ENCODE measurements at places on chromosomes 7 and 10.
A peak's percentile ranks its signal among the peaks of the same experiment; 100 is the strongest.

DNA sequence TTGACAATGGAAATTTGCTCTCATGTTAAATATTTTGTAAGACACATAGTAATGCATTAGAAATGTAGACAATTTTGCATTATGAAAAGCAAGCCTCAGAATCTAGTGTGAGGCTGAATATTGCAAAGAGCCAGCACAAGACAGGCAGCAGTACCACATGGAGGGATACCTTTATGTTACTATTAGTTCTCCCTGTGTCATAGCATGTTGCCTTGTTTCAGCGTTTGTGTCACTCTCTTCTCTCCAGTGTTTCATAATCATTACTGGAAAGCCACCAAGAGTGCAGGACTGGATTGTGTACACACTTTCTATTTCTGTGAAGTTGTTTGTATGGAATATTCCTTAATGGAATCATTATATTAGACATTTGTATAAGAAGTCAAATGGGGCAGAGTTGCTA, 8.5 kb downstream of the AHR start:
- DNase-seq: no peak

- DNase-seq: no peak
Observed at GRCh38 chr7:124489925-124490324, 275.7 kb downstream of the GPR37 start.

- DNase-seq: no peak
Observed at GRCh38 chr7:22726907-22727713, at the start of gene IL6. TSS of gene IL6 (plus strand) at chr7:22727200. CDS start at chr7:22727263, 63 bp downstream.

DNA sequence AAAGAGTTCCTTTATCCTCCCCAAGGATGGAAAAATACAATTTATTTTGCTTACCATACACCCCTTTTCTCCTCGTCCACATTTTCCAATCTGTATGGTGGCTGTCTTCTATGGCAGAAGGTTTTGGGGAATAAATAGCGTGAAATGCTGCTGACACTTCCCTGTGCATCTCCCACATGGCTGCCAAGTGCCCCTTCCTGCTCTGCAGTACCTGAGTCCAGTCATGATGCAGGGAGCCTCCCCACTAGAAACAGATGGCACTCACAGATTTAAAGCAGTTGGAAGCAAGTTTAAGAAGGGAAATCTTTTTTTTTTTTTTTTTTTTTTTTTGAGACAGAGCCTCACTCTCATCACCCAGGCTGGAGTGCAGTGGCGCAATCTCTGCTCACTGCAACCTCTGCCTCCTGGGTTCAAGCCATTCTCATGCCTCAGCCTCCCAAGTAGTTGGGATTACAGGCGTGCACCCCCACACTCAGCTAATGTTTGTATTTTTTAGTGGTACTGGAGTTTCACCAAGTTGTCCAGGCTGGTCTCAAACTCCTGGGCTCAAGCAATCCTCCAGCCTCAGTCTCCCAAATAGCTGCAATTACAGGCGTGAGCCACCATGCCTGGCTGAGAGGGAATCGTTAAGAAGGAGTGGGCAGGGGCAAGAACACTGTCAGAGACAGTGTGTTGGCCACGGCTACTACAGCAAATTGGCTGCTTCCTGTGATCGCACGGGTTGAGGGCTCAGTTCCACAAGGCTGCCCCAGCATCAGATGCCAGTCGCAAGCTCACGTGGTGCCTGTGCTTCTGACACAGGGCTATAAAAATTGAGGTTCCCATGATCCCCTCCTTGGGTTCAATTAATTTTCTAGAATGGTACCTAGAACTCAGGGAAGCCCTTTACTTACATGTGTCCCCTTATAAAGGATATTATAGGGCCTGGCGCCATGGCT, 5.3 kb upstream of the PILRA start:
- DNase-seq: no peak

DNA sequence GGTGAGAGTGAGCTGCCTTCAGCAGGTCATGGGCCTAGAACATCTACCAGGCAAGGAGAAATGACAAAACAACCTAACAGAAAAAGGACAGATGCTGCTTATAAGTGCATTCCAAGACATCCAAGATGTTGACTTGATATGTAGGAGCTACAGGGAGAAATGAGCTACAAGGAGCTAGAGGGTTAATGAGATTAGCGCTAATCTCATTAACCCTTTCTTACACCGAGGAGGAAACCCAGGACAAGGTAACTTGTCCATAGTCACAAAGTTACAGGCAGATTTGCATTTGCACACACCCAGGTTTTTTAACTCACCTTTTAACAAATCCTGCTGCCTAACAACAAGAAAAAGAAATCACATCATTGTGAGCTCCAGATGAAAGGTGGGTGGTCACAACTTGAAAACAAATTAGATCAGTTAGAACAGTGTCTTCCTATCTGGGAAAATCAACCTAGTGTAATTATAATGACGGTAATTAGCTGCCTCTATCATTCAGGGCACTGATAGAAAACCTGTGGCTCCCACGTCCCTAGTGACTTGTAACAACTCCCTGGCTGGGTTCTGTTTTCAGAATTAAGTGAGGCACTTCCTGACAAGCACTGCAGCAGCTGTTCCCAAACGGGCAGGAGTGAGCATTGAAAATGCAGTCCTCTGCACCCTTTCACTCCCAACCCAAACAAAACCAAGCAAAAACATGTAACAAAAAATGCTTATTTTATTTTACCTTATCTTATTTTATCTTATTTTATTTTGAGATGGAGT, 5.7 kb downstream of the KIAA1549 start:
- no peak for DNase-seq

DNA sequence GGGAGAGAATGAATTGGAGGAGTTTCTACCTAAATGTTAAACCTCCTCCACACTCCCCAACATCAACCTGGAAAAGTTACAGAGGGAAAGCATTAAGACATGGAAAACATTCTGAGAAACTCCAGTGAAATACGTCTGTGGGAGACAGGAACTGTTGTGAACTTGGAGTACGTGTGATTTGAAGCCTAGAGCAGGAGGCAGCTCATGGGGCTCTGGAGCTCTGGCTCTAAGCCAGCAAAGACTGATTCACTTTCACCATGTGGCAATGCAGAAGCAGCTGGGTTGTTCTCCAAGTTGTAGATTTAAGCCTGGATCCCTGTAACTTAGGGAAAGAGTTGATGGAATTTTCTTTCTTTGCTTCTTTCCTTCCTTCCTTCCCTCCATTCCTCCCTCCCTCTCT, 503.2 kb downstream of the NRG3 start:
- DNase-seq: no peak

DNA sequence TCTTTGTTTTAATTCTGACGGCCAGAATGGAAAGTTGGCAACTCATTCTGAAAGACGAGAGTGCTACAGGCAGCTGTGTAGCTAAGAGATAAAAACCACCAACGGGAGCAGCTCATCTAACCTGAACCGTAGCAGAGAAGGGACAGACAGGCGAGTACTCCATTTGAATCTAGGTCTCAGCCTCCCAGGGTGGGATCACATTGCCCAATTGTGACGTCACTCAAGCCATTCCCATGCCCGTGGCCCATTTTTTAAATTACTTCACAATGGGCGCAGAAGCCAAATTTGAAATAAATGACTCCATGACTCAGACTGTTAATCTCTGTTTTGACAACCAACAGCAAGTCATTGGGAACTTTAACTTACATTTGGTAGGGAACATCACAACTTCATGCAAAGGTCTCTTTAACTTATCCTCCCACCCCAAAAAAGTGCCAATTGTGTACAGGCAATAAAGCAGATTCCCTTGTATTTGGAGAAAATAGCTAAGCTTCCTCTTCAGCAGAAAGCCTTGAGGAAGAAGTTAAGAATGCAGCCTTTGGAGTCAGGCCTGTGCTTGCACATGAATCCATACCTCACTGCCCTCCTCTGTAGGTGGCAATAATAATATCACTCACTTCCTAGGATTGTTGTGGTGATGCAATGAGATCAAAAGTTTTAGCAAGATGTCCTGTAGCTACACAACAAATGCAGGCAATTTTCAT, 93.2 kb upstream of the KIF5B start:
- no peak for DNase-seq

GRCh38 chr7:123715198-123715597, 33.6 kb downstream of the WASL start:
- DNase-seq: no peak

GRCh38 chr10:125177641-125178640, 17.6 kb upstream of the CTBP2 start:
- DNase-seq: no peak

DNA sequence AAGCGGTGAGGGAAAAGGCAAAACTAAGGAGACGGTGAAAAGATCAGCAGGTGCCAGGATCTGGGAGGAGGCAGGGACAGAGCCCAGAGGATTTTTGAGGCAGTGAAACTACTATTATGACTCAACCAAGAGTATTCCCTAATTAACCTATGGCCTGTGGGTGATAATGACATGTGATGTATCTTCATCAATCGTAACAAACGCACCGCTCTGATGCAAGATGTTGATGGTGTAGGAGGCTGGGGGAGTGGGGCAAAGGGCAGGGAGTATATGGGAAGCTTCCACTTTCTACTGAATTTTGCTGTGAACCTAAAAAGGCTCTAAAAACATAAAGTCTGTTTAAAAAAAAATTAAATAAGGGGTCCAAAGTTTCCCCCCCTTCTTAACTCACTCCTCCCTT, 25.5 kb upstream of the EZH2 start:
- no peak for DNase-seq

DNA sequence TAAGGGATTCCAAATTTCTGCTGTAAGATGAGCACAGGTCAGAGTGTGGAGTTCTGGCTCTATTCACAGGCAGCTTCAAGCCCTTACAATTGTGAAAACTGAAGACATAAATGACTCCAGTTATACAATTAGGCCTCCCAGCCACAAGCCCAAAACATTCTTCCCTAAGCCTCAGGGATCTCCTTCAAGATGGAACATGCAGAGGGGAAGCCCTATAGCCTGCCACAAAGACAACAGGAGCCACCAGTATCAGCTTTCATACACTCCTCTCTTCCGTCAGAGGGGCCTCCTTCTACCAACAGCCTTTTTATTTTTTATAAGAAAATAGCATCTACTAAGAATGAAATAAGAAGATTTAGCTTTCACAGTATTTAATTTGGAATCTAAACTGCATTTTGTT, 46.5 kb downstream of the DLD start:
- DNase-seq: no peak

DNA sequence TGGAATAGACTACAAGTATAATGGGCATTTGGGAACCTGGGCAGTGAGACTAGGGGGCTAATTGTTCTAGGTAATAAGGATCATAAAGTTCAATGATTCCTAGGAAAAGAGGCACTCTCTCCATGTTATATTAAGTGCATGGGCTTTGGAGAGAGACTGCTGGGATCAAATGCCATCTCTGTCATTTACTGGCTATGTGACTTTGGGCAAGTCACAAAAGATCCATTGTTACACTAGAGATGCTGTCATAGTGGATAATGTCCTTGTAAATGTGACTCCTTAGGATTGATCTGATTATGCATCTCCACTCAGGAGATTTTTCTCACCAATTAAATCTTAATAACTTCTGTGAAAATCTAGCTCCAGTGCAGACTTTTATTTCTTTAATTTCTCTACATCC, 156.3 kb upstream of the CACNA2D1 start:
- no peak for DNase-seq

DNA sequence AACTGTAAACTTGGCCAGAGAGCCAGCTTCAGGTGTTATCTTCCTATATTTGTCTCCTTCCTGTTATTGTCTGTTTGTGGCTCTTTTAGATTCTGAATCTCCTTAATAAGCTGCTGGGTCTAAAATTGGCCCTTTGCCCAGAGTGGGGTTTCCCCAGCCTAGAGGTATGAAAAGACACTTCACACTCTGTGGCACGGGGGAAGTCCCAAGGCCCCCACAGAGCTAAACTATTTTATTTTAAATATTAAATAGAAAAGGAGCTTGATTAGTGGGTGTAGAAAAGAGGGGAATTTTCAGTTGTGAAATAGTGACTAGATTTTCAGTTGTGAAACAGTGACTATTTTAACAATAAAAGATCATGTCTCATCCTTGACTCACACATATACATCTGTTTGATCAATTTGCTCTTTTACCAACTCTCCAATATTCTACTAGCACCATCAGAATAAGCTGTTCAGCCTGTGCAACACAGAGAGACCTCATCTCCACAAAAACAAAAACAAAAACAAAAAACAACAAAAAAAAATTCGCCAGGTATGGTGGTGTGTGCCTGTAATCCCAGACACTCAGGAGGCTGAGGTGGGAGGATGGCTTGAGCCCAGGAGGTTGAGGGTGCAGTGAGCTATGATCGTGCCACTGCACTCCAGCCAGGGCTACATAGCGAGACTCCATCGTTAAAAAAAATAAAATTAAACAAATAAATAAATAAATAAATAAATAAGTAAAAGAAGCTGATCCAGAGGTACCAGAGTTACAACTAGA, 24.9 kb upstream of the ADO start:
- DNase-seq: peak; percentile 81

DNA sequence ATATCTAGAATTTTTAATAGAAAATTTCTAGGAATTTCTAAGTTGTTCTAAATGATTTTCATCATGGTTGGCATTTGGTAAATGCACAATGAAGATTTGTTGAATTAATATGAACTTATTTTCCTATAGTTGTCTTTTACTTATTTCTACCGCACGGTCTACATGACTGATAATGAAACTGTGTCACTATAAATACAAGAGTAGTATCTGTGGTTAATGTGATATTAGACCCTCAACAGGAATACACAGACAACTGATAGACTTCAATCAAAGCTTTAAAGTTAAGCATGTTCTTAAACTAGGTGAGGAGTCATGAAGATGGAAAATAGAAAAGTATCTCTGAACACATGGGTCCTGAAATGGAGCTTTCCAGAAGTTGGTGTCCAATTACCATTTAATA, 297.9 kb upstream of the ETV1 start:
- DNase-seq: no peak

DNA sequence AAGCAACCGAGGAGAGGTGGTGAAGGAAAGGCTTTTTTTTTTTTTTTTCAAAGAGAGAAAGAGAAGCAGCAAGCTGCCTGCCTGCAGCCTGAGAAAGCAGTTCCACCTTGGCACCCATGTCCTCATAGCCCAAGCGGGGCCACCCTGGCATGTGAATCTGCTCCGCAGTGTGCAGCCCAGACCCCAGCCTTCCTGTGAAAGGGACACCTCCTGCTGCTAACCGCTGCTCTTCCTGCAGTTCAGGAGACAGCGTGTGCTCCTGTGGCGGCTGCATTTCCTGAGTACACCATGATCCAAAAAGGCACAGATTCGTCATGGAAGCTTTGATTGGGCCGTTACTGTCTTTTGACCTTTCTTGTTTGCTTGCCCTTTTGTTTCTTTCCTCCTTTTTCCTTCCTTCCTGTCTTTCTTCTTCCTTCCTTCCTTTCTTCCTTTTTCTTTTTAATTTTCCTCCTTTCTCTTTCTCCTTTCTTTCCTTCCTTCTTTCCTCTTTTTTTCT, 38.1 kb downstream of the IKZF1 start:
- peak; percentile 73 for DNase-seq

- DNase-seq: no peak
Observed at GRCh38 chr10:48551861-48552591, 52.8 kb downstream of the ARHGAP22 start.

DNA sequence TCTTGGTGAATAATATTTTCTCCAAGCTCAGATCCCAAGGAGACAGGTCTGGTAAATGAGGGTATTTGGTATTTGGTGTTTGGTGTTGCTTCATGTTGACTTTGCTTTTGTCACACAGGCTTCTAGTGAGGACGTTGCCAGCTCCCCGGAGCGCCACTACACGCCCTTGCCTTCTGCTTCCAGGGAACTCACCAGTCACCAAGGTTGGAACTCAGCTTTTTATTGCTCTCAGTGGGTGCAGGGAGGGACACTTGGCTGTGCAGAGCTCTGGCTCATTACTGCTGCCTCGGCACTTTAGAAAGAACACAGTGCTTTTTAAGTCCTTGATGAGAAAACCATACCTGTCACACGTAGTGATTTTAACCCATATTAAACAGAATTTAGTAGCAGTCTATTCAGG, 892.9 kb downstream of the LRMDA start:
- no peak for DNase-seq

All from T-helper 22 cell (primary cell).